Activated B cell treated with CpG ODN at 0.5 μM for 24 hours (primary cell): ENCODE measurements at places on chromosomes 11 and 22.

- DNase-seq: no peak
Observed at GRCh38 chr11:10937385-10937771, 79.5 kb upstream of the ZBED5 start.

DNA sequence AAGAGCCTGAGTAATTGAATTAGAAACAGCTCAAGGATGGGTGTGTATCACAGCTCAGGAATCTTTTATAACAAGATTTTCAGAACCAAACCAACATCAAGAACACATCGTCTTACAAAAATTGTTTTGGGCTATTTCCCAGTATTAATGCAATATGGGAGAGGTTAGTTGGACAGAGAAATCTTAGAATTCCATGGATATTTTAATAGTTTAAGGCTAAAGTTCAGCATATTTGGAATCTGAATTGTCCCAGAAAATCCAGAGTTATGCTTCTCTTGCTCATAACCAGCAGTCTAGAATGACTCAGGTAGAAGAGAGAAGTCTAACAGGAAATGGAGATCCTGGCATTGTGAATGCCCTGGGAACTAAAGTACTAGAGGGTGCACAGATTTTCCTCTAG is 74.6 kb downstream of the ADM start:
- no peak for DNase-seq

DNA sequence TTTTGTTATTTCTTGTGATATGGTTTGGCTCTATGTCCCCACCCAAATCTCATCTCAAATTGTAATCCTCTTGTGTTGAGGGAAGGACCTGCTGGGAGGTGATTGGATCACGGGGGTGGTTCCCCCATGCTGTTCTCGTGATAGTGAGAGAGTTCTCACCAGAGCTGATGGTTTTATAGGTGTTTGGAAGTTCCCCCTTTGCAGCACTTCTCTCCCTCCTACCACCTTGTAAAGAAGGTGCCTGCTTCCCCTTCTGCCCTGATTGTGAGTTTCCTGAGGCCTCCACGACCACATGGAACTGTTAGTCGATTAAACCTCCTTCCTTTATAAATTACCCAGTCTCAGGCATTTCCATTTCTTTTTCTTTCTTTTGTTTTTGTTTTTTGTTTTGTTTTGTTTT is 24.4 kb upstream of the SIK2 start:
- DNase-seq: no peak

DNA sequence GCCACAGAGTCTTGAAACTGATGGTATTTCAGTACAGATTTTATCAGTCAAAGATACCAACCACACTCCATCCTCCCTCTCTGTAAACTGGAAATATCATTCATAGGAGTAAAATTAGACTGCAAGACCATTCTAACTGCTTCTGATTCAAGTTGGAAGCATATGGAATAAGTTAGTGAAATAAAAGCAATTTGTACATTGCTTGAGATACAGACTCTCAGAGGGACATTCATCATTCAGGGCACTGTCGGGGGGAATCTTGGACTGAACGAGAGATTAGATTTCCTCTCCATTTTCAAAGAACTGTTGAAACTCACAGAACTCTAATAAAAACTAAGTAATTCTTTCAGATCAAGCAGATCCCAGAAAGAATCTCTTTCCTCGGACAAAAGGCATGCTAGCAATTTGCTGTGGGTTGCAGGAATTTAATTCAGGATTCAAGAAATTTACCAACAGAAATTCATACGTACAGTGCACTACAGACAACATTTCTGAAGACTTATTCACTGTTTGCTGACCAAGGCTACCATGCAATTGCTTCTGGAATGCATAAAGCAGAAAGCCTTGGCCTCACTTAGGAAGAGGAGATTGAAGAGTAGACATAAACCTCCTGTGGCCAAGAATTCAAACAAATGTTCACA is 34.1 kb downstream of the PAMR1 start:
- no peak for DNase-seq

DNA sequence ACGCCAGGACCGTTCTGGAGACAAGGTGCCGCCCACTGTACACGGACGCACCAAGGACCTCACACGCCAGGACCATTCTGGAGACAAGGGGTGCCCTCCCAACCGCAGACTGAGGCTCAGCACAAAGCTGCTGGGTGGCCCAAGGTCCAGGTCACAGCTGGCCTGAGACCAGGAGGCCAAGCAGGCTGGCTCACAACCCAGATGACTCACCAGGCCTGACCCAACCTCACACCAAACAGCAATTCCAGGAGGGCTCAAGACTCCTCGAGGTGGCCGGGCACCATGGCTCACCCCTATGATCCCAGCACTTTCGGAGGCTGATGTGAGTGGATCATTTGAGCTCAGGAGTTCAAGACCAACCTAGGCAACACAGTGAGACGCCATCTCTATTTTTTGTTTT is 14.8 kb downstream of the BRD1 start:
- no peak for DNase-seq

DNA sequence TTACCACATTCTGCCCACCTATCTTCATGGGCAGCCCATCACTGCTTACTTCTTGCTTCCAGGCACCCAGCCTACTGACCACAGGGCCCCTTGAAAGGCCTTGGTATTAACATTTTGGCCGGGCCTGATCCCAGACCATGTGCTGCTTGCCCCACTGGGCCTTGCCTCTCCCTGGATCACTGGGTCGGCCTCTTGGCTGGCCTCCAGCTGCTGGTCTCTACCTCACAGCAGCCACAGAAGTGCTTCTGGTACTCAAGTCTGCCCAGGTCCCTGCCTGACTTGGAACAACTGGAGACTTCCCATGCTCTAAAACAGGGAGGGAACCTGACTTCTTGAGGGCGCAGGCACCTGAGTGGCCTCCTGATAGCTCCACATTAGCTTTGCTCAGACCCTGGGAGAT is 63.6 kb downstream of the THAP12 start:
- no peak for DNase-seq

DNA sequence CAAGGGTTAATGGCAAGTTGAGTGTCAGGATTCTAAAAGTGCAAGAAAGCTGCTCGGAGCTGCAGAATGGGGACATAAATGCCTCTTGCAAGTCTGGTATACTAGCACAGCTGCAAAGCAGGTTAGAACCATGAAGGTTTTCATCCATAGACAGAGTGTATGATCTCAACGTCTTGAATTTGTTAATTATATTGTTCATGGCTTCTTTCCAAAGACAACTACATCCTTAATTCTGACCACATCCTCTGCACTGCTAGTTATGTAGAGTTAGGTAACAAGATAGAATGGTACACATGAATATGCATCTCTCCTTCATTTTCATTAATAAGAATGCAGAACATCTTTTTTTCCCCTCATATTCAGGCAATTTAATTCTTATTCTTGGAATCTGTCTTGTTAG is 34.2 kb downstream of the EXPH5 start:
- DNase-seq: no peak

GRCh38 chr11:133842730-133843129 is 2.6 kb downstream of the SPATA19 start:
- DNase-seq: no peak

- no peak for DNase-seq
Observed at GRCh38 chr11:134562941-134563471, 151.0 kb upstream of the B3GAT1 start.

GRCh38 chr11:57761301-57762234 is at the start of gene CTNND1:
TSS of gene CTNND1 (plus strand) at chr11:57761802. CDS start at chr11:57791479, 29,677 bp downstream.
- no peak for DNase-seq

DNA sequence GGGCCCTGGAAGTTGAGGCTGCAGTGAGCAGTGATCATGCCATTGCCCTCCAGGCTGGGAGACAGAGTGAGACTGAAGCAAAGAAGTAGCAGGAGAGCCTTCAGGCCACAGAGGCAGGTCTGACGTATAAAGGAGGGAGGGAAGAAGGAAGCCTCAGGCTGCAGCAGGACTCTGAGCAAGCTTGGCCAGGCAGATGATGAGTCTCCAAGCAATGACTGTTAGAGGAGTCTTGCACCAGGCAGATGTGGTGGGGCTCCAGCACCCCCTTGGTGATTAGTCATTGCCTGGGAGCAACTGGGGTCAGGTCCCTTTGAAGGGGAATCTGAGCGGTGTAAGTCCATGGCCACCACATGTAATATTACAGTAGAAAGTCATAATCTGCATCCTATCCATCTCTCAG is 36.6 kb upstream of the NFAM1 start:
- no peak for DNase-seq

- DNase-seq: no peak
Observed at GRCh38 chr11:1346669-1347390, 37.4 kb upstream of the TOLLIP start.

DNA sequence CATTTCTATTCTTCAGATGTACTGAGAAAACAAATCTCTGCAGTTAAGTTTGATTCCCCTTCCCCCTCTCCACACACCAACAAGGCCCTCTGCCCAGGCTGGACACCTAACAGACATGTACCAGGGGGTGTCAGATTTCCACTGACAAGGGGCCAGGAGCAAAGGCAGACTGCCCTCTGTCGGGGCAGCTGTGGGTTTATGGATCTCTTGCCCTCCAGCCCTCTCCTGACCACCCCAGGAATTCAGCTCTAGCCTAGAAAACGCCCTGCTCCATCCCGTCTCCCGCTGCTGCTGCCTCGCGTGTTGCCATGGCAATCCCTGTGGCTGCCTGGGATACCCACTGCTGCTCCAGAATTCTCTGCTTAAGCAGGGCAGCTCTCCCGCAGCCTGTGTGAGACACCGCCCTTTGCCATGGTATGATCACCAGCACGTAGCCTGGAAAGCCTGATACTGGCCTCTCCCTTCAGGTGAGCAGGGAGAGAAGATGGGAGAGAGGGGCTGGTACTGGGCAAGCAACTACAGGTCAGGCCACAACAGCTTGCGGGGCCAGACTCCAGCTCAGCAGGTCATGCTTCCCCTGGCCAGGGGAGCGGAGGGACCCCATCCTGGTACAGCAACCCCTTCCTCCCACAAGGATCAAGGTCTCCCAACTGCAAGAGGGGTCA is 41.6 kb downstream of the BUD13 start:
- DNase-seq: no peak

DNA sequence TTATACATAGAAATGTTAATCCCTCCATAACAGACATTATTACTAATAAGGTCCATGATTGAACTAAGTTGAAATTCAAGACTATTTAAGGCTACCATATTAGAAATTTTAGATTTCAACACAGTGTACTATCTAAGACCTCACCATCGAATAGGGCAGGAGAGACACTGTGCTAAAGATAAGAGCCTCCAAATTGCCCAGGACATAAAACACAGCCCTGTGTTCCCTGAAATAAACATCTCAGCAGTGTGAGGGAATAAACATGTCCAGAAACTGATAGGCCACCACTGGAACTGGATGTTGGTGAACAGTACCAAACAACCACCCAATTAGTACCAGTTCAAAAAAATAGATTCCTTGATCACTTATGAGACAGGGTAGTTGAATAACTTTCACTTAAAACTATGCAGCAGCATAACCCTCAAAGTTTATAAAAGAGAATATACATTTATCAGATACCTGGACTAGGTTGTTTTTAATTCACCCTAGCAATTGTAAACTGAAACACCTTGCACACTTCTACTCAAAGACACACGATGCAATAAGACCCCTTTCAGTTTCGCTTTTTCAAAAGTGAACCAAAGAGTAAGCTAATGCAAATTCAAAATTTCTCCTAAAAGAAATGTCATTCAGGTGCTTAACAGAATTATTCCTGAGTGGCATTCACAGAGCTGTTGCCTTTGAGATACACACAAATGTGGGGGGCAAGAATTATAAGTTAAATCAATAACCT is 34.3 kb downstream of the USP28 start:
- no peak for DNase-seq

DNA sequence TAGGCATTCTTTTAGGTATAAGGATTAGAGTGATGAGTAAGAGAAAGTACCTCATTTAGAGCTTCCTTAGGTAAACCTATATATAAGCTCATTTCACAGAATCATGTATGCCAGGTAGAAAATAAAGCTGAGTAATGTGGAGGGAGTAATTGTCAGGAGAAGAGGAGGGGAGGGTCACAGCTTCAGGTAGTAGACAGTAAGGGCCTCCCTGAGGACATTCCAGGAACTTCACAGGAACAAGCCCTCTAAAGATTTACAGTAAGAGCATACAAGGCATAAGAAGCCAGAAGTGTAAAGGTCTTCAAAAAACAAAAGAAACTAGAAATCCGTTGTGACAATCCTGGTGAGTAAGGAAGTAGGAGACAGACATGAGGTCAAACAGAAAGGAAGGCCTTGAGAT is 57.6 kb downstream of the USP47 start:
- no peak for DNase-seq

- DNase-seq: peak; percentile 52
Observed at GRCh38 chr22:49305214-49305965, 522.3 kb downstream of the BRD1 start.

GRCh38 chr11:93715797-93716396 is 25.4 kb downstream of the TAF1D start:
- no peak for DNase-seq

GRCh38 chr22:33909911-33910310 is 10.4 kb downstream of the LARGE1 start:
- no peak for DNase-seq

DNA sequence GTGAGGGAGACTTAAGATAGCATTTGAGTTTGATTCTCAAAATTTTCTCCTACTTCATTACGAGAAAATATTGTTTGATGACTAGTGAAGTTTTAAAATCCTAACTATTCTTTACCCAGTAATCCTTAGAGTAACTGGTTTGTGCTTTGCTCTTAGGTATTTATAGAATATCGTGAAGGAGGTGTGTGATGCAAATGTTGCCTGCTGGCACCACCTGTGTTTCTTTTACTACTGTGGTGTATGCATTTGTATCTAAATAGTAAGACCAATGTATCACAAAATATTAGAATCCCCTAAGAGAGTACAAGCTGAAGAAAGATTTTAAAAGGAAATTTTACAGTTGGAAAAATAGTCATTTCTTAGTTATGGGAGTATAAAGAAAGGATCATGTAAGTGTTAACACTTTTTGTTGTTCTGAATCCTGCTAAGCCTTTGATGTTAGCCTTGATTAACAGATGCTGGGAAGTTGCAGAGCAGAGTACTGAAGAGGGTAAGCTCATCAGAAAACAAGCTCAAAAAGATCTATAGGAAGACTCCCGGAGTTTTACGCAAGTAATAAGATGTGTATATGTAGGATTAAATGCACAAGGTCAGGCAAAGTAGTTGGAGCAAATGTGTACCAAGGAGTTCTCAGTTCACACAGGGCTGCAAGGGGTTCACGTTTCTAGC is 102.2 kb upstream of the SLC6A5 start:
- no peak for DNase-seq

- no peak for DNase-seq
Observed at GRCh38 chr11:33863418-33864172, 28.3 kb downstream of the LMO2 start.

DNA sequence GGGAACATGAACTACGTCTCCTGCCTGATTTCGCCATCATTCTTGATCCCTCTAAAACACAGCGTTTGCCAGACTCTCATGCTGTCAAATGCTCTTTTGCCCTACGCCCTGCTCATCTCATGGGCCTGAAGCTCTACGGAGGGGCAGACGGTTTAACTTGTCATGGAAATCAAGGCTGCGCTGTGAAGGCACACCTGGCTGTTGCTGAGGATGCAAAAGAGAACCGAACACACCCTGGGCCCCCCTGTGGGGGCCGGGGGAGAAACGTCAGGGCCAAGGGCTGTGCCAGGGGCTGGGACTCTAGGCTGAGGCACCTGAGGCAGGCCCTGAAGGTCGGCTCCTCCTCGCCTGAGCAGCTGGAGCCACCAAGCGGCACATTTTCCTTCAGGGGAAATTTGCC is 957.2 kb downstream of the BRD1 start:
- DNase-seq: no peak
